Activated T-cell treated with anti-CD3 and anti-CD28 coated beads, Interleukin-2, amount 50 U/mL, for 72 hours (primary cell): ENCODE measurements at places on chromosomes 7 and 10.

DNA sequence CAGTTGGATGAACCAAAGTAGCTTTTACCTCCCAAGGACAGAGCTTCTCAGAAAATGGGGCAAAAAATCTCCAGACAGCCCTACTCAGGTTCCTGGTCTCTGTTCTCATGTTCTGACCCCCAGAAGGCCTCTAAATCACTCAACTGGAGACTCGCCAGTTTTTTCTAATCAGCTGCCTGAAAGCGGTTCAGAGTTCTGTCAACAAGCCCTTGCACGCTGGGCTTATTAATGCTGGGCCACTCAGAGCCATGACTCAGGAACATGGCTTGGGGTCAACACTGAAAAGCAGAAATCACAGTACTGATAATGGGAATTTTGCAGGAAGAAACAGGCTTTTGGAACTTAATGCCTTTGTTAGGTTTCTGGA is 15.3 kb downstream of the ECHDC3 start:
- no peak for DNase-seq

GRCh38 chr10:13559124-13559700 is 27.6 kb upstream of the PRPF18 start:
- no peak for DNase-seq

DNA sequence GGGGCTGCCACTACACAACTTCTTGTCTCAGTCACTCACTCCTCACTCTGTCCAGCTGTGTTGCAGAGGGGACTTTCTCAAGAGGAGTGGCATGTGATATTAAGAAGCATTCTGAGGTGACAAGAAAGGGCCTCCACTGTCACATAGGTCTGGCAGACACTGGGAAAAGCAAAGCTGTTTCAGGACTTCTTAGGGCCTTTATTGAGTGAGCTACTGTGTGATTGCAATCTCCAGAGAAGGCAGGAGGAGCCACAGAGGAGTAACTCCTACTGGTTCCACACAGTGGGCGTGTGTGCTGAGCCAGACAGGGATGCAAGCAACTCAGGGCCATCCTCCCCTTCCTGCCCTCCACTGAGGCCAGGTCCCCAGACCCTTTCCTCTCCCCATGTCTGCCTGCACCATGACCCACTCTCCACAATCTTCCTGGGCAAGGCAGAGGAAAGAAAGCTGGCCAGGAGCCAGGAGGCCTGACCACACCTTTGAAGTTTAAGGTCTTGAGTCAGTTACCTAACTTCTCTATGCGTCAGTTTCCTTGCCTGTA is 262.0 kb upstream of the ZMIZ1 start:
- DNase-seq = no peak

DNA sequence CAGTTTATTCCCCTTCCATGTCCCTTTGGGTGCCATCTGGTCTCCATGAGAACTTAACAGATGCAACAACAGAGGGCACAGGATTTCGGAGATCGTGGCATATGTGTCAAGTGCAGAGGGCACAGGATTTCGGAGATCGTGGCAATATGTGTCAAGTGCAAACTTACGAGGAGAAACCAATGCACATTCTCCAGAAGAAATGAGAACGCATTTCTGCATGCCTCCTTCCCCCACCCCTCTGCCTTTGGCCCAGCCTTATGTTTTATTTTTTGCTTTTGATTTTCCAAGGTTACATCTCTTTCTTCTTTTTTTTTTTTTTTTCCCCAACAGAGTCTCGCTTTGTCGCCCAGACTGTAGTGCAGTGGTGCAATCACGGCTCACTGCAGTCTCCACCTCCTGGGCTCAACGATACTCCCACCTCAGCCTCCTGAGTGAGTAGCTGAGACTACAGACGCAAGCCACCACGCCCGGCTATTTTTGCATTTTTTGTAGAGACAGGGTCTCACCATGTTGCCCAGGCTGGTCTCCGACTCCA is 586 bp upstream of the ANKRD26 start:
- DNase-seq = peak; percentile 38

DNA sequence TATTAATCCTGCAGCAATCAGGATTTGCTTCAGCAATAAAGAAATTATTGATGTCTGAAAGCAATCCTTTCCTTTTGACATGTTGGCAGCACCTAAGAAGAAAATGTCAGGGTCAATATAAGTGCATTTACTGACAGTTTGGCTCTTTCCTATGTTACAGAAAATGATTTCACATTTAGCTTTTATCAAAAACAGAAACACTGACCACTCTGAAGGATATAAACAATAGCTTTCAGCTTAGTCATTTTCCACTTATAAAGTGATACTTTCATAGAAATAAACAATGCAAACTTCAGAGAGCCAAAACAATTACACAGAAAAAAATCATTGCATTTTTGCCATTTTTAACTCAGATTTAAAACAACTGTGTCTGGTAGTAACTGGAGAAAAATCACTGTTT is 325.6 kb upstream of the KAT6B start:
- DNase-seq = no peak

GRCh38 chr10:121653608-121654007 is 55.4 kb upstream of the FGFR2 start:
- DNase-seq = no peak

- no peak for DNase-seq
Measured at GRCh38 chr7:54904130-54904529, 114.7 kb upstream of the EGFR start.

DNA sequence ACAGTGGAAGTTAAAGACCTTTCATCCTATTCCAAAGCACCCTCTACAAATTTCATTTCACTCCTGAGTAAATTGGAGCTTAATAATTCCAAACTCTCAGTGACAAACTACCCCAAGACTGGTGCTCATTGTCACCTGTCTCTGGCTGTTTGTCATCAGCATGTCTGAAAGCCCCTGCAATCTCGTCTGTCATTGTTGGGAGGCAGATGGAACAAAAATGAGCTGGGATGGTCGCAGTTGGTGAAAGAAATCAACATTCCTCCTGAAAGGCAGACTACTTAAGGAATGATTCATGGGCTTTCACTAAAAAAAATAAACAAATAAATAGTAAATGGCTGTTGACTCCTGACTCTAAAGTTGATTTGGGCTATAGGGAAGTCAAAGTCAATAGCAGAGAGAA is 69.7 kb upstream of the PALS2 start:
- no peak for DNase-seq

DNA sequence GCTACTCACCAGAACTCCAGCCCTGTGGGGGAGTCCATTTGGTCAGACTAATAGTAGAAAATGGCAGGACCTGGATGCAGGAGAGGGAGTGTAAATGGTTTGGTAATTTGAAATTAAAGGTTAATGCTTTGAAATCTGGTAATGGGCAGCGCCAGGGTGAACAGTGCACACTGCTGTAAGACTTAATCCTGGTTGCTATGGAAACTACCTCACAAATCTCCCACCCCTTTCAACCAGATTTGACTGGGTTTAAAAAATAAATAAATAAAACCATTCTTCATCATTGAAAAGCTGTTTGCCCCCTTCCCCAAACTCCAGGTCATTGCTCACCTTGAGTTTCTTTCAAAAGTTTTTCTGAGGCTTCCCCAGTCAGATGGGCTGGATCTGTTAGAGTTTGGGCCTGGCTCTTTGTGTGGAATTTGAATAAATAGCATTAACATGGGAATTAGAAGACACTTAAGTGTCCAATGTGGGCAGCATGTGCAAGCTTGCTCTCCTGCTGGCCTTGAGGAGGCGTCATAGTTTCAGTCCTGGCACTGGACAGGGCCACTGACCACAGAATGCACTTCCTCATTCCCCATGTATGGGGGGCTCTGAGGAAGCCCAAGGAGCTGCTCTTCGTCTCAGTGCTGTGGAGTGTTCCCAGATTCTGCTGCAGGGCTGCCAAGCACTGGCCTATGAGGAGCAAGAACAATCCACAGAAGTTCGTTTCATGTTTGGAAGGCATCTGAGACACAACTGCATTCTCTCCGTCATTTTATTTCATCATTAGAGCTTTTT is 90.7 kb downstream of the LRRC4 start:
- no peak for DNase-seq

DNA sequence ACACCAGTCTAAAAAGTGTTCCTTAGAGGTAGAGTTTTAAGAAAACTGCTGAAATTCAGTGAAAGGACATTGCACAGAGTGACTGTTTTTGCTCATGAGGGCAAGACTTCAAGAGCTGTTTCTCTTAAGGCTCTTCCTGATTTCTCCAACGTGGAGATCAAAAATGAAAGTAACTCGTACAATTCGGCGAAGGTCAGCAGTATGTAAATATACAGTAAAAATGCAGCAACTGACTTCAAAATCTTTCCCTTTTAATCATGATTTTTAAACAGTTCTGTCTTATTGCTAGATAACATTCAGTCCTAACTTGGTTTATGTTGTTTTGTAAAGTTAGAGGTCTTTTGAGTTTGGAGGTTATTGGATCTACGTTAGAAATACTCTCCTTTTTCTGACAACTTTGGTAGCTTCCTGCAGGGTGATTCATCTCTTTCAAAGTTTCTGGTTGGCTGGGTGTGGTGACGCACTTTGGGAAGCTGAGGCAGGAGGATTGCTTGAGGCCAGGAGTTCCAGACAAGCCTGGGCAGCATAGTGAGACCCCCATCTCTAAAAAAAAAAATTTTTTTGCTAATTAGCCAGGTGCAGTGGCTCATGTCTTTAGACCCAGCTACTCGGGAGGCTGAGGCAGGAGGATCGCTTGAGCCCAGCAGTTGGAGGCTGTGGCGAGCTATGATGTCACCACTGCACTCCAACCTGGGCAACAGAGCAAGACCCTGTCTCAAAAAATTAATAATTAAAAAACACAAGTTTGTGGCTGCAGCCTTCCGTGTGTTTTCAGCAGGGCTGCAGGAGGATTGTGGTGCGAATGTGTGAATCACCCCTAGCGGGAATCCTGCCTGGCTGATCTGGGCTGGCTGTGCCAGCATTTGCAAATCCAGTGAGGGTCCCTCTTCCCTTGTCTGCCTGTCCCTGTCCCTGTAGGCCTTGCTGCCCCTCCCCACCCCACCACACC is 29.2 kb upstream of the AP5Z1 start:
- DNase-seq = peak; percentile 30

DNA sequence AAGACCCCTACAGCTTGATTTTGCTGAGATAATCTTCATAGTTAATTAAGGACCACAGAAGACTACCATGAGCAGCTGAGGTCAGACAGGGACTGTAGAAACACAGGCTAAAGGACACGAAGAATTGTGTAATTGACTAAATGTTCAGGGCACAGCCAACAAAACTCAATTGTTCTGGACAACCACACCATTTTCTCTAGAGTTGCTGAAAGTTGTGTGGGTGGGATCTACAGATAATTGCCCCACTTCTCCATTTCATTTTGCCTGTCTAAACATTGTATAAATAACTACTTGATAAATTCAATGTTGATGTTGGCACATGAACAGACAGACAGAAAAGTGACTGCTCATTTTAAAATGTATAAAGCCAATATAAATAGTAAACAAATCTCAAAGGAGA is 39.0 kb upstream of the SLC16A12 start:
- no peak for DNase-seq

DNA sequence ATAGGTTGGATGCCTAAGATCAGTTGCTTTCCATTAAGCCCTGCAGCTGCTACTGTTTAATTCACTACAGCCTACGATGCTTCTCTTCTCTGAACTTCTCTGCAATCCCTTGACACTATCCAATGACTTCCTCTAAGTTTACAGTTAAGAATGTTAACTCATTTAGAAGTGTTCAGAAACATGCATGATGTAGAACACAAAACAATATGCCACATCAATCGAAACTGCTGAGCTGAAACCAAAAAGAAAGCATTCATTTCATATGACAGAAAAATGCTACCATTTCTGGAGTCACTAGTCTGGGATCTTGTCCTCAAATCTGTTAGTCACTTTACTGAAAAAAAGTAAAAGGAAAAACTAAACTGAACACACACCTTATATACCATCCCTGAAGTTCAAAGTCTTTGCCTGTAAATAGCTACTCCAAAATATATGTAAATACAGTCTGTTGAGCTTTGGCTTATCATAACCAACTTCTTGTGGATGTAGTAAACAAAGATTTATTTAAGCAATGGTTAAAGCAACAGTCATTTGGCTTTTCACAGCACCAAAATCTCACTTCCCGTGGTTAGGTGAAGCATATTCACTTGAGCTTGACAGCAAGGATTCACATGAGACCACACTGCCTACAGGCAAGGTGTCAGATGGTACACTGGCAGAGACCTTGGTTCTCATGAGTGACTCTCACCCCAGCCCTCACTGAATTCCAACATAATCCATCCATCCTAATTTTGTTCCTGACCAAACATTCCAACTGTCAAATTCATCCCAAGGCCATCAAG is 187.0 kb downstream of the PPP1R17 start:
- DNase-seq = no peak

DNA sequence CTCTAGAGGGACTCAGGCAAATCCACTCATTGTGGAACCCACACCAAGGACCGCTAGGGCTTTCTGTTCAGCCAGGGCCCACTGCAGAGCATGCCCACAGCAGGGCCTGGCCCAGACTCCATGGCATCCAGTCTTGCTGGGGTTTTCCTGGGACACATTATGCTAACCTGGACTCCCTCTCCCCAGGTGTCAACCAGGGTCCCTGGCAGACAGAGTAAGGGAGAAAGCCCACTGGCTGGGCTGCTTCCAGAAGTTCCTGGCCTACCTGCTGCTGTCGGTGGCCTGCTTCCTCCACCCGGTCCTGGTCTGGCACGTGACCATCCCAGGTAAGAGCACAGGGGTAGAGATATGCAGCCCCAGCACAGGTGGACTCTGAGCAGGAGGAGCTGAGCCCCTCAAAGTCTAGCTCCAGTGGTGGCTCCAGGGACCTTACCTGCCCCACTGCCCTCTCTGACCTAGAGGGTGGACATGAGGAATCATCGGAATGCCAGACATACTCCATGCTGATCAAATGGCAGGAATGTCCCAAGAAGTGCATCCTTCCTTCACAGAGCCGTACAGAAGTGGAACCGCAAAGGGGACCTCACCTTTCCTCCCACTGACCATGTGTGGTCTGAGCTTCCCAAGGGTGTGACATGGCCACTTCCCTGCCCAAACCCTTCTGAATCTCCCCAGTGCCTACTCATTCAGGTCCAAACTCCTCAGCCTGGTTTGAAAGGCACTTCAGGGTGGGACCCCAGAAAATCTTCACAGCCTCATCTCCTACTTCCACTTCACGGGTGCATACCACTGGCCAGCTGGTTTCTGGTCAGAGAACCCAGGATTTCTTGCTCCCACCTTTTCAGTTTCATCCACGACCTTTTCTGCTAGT is 22.5 kb downstream of the TMEM72 start:
- no peak for DNase-seq
